ENCODE measurements at places on chromosomes 11 and 22.
A peak's percentile ranks its signal among the peaks of the same experiment; 100 is the strongest.

- no peak for DNase-seq
Observed at GRCh38 chr11:73965076-73965763, 14.4 kb downstream of the DNAJB13 start.

- DNase-seq: no peak
Observed at GRCh38 chr11:60857378-60858232, 1.9 kb upstream of the PTGDR2 start.

- DNase-seq: no peak
Observed at GRCh38 chr11:12777208-12777874, 103.1 kb downstream of the TEAD1 start.

GRCh38 chr11:85784480-85785265, 26.3 kb downstream of the SYTL2 start:
- no peak for DNase-seq

GRCh38 chr11:75474240-75474639, 41.2 kb upstream of the KLHL35 start:
- DNase-seq: no peak

DNA sequence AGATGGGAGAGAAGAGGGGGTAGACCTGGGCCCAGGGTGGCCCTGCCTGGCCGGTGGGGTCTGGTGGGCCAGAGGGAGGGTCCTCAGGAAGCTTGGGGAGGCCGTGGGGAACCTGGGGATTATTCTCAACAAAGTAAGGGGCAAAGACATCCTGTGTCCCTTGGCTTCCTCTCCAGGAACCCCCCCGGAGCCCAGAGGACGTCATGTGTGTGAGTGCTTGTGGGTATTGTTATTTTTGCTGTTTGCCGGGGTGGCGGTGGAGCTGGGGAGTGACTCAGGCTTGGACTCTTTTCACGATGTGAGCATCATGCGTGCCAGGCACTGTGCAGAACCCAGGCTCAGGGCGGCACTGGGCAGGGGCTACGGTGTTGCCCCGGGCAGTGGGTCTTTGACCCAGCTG, 982 bp upstream of the SHANK3 start:
- no peak for DNase-seq

DNA sequence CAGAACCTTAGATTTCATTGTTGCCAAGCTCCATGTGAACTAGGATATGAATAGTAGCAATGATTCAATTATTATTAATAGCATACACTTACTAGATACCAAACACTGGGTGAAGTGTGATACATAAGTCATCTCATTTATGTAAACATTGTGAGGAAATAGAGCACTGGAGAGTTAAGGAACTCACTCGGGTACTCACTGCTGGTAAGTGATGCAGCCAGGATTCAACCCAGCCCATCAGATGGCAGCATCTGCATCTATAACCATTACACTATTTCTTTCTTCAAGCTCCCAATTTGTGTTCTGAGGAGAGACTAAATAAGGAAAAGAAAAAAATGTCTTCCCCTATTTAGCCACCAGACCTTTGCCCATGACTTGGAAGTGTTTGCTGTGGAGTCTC, 10.2 kb upstream of the ALG8 start:
- no peak for DNase-seq

- DNase-seq: peak; percentile 36
Observed at GRCh38 chr11:67071420-67072284, 15.0 kb downstream of the RHOD start.

DNA sequence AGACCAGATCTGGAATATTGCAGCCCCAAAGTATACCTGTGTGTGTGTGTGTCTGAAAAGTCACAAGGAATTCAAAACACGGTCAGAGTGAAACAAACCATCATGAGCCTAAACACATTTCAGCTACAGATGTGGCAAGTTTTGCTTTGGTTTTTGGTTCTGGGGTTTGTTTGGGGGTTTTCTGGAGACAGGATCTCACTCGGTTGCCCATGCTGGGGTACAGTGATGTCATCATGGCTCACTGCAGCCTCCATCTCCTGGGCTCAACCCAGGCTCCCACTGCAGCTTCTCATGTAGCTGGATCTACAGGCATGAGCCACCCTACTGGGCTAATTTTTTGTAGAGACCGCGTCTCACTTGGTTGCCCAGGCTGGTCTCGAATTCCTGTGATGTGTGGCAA, 41.4 kb upstream of the PHF21A start:
- no peak for DNase-seq

- DNase-seq: no peak
Observed at GRCh38 chr11:57312511-57313021, 12.2 kb downstream of the TNKS1BP1 start.

DNA sequence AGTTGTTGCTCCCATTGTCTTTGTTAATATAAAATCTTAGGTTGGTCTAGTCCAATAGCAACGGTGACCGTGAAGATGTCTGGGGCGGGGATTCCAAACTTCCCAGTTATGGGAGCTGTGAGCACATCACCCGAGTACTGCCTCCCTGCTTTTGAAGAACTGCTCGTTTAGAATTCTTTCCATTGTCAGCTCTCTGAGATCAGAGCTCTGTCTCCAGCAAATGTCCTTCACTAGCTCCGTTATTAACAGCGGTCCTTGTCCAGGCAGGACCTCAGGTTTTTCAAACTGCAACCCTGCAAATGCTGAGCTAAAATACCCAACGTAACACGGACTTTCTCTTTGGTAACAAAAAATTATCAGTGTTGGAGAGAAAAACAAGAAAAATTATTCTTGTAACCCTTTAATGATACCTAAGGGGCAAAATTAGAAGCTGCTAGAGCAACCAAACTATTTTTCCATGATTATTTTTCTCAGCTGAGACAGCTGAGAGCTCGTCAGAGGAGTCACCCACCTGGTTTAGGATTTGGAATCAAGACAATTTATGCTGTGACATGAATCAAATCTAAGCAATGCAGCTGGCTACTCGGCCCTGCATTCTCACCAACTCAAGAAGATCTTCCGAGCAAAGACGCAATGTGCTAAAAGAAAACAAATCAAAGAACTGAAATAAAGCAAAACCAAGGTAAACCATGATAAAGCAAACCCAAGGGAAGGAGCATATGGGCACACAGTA, 15.1 kb upstream of the EFCAB6 start:
- no peak for DNase-seq

- DNase-seq: no peak
Observed at GRCh38 chr11:78196661-78197091, 8.0 kb downstream of the USP35 start.

DNA sequence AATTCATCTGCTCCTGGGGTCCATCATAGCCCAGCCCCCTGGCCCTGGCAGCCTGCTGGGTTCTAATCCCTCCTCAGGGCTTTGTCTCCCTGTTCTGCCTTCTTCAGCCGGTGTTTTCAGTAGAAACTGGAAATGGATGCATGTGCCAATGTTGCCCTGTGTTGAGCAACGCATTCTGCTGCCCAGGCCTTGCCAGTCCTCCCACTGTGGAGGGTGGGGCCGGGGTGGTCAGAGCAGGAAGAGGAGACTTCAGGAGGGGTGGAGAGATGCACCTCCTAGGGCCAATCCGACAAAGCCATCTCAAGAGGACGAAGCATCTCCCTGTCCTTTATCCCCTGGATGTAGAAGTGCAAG, 27.6 kb upstream of the ZBTB16 start:
- DNase-seq: no peak

DNA sequence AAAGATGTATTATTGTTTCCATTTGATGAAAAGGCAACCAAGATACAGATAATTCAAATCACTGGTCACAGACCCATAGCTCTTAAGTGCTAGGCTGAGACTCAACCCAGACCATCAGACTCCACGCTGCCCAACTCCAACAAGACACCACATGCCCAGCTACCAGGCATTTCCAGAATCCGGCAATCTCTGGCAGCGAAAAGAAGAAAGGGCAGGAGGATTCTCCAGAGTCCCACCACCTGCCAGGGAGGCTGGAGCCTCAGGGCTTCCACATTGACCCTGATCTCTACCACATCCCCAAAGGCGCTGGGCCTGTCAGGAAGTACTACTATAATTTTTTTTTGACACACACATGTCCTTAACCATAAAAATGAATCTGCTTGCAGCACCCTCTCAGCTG, 61.4 kb upstream of the ARFGAP3 start:
- no peak for DNase-seq

- DNase-seq: no peak
Observed at GRCh38 chr11:134290646-134291045, 14.5 kb downstream of the GLB1L3 start.

- DNase-seq: no peak
Observed at GRCh38 chr22:19536564-19536963, 12.4 kb upstream of the CLDN5 start.

- DNase-seq: no peak
Observed at GRCh38 chr11:65446446-65447277, 24.1 kb downstream of the NEAT1 start.

DNA sequence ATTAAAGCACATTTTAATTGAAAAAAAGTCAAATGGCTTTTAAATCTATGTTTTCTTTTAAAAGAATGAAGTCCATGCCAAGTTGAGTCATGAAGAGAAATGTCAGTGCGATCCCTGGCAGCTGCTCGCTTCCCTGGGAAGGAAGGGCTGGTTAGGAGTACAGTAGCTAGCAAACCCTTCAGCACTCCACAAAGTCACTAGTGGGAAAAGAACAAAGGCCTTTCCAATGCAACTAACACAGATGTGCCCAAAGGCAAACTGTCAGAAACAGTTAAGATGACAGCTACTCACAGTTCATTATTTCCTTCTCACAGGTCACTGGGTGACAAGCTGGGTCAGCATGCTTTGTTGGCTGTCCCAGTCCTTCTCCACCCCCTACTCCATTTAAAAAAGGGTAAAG, 308.7 kb downstream of the DCDC1 start:
- DNase-seq: no peak

DNA sequence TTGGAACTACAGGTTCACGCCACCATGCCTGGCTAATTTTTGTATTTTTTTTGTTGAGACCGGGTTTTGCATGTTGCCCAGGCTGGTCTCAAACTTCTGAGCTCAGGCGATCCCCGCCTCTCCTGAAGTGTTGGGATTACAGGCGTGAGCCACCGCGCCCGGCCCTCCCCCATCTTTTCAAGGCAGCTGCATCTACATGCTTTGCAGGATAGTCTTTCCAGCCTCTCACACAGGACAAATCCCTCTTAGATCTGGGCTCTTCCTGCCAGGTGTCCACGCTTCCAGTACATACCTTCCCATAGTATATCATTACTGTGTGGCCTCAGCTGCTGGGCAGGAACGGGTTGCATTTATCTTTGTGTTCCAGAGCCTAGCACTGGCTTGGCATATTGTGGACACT, 49.7 kb downstream of the C11orf96 start:
- DNase-seq: no peak

DNA sequence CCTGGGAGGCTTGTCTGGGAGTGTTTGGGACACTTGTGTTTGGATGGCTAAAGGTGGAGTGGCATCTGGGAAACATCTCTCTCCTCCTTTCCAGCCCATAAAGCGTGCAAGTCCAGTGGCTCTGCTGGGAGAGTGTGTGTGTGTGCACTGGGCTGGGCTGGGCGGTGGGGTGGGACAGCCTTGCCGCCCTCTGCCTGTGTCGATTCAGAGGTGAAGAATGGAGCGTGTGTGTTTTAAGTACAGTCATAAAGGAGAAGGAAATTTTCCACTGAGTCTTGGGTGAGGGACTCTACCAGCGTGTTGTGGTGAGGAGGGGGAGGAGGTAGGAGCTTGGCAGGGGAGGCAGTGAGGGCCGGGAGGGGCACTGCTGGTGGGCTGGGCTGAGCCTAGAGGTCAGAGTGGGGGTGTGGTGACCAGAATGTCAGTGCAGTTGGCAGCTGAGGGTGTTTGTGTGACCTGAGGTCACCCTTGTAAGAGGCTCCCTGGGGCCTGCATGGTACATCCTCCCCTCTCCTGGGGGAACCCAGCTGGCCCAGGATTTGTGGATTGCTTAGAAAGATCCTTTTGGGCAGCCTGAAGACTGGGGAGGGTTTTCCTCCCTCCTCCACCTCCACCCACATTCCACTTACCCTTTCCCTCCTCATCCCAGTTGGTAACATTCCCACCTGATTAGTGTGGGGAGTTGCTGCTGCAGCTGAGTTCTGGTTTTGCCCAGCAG, 1.7 kb downstream of the TIMP3 start:
- no peak for DNase-seq

- DNase-seq: no peak
Observed at GRCh38 chr11:35928688-35929395, 15.0 kb upstream of the LDLRAD3 start.

GRCh38 chr11:63504054-63504453, 1.8 kb upstream of the LGALS12 start:
- DNase-seq: no peak

GRCh38 chr11:69122326-69122629, 33.5 kb upstream of the SMIM38 start:
- DNase-seq: no peak

DNA sequence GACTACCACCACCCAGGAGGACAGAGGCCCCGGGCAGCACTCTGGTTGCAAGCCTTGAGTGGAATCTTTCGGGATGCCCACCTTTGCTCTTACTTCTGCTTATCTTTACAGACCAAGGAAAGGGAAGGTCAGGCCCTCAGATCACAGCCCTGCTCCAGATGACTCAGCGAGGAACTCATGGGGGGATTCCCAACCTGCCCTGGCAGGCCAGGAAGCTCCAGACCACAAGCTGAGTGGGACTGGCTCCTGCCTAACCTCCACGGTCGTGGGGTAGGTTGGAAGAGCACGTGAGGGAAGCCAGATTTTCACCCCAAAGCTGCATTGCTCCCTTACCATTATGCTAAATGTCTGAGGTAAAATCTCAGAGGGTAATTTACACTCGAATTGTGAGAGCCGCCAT, 11.8 kb downstream of the TBC1D10A start:
- no peak for DNase-seq

GRCh38 chr11:74171997-74172396, 908 bp downstream of the PPME1 start:
- no peak for DNase-seq

DNA sequence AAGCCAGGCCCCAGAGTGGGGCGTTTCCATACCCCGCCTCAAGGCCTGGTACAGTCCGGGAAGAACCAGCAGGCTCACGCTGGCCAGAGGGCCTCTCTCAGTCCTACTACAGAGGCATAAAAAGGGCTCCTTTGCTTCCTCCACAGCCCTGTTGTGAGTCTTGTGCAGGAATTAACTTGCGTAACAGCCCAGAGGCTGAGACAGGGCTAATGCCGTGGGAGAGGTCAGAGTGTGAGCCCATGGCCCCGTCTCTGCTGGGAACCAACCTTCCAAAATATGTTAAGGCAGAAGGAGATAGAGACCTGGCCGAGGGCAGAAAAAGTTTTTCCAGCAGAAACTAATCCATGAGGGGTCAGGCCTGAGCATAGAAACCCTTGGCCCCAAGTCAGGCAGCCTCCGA, 19.9 kb upstream of the TMEM184B start:
- no peak for DNase-seq

DNA sequence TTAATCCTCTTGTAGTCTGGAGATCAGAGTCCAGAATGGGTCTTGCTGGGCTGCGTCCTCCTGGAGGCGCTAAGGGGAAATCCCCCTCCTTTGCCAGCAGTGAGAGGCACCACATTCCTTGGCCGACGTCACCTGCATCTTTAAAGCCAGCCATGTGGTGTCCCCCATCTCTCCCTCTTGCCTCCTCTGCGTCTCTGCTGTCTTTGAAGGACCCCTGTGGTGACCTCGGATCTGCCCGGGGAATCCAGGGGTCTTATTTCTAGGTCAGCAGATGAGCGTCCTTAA, 27.2 kb upstream of the PARVB start:
- DNase-seq: no peak
